Esophagus muscularis mucosa (tissue), 4 donors: ENCODE measurements at places on chromosomes 13 and 19. TPM values are rescaled to one million over a fixed set of nuclear protein-coding genes. Genes with fewer than 3 reads are reported as not detected.

The IGFL1 gene
- not detected for total RNA-seq

The KIR2DL1 gene
- not detected for total RNA-seq

The ZMYM2 gene
- 44.7 TPM for total RNA-seq

The FGF21 gene
- total RNA-seq: not detected

The ZNF302 gene
- 22.0 TPM for total RNA-seq

The GRK1 gene
- not detected for total RNA-seq

The CAMSAP3 gene
- 0.42 TPM for total RNA-seq

The DMKN gene
- total RNA-seq: 5.5 TPM

The ZNF681 gene
- total RNA-seq: 1.1 TPM

The NXNL1 gene
- total RNA-seq: not detected

The ZNF823 gene
- 6.7 TPM for total RNA-seq
